ENCODE measurements at places on chromosomes 2 and 18.

DNA sequence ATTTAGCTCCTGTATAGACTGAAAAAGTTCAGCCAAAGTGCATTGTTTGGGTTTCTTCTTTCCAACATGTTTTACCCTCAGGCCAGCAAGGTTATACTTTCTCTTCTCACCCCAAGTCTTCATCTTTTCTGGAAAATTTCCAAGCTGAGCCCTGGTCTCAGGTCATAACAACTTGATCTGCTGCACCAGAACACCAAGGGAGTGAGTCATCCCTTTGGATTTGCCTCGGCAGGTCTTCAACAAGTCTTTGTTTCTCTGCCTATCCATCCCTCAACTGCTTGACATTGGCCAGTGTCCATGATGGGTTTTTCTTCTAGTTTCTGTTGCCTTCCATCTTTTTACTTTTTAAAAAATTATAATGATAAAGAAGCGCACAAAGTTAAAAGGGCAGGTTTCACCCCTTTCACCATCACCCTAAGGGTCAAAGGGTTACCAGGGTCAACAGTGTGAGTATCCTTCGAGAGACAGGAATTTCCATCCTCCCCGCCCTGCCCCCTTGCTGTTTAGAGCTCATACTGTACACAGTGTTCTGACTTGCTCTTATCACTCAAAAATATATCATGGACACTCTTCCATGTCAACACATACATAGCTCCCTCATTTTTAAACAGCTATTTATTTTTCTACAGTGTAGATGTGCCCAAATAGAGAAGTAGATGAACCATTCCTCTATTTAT is 5.7 kb upstream of the SPATS2L start:
- DNase-seq = no peak

GRCh38 chr2:154556146-154556545 is 142.3 kb upstream of the KCNJ3 start:
- no peak for DNase-seq

GRCh38 chr2:23292024-23292423 is 93.0 kb upstream of the KLHL29 start:
- DNase-seq = no peak

GRCh38 chr2:100615471-100615870 is 52.7 kb downstream of the PDCL3 start:
- no peak for DNase-seq

- no peak for DNase-seq
Measured at GRCh38 chr2:108858894-108859293, 72.3 kb downstream of the CCDC138 start.
